ENCODE measurements at places on chromosomes 12 and 14.

DNA sequence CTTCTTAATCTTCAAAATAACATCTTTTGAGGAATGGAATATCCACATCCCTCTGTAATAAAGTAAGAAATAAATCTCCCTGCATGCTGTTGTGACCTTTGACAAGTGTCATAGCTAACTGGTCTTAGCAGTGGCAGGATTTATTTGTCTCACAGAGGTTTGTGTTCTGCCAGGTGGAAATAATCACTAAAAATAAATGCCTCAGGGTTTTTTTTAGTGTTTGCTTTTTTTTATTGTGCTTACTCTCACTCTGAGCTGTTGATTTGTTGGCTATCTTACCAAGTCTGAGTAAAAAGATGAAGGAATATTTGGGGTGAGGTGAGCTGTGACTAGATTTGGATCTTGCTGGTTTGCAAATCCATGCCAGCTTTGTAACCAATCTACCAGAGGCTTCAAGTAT lies 285.4 kb downstream of the ALG10B start:
- DNase-seq = no peak

DNA sequence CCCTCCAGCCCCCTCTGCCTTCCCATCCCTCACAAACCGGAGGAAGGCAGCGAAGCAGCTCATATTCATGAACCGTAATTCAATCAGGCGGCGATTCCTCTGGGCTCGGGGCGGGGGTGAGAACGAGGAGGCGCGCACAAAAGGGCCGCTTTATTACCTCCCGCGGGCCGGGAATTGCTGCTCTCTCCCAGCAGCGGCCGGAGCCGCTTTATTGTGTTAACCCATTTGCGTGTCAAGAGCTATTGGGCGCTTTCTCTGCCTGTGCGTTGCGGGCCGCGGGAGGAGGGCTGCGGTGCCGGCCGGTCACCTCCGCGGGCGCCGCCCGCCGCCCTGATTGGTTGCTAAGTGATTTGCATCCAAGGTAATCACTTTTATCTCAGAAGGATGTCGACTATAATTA lies 4.8 kb downstream of the FAM222A start:
- no peak for DNase-seq

GRCh38 chr12:58441483-58441882 lies 478.8 kb downstream of the LRIG3 start:
- no peak for DNase-seq

DNA sequence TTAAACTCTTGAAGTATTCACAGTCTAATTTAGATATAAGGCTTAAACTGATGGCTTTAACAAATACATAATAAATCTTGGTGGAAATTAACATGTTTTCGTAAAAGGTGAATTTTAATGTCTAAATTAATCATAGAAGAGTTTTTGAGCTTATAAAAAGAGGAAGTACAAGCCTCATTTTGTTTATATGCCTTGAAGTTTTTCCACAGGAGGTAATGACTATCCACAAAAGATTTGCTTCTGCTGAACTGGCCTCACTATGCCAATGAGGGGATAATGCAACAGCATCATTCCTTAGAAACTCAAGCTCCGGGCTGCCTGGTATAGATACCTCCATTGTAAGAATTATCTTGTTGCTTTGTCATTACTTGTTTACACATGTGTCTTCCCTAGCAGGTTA lies 175.6 kb downstream of the DUSP6 start:
- DNase-seq = no peak

GRCh38 chr14:61520576-61520975 lies 174.7 kb upstream of the HIF1A start:
- no peak for DNase-seq

- DNase-seq = no peak
These were observed 23.9 kb upstream of the IGF1 start for GRCh38 chr12:102504280-102504679.

DNA sequence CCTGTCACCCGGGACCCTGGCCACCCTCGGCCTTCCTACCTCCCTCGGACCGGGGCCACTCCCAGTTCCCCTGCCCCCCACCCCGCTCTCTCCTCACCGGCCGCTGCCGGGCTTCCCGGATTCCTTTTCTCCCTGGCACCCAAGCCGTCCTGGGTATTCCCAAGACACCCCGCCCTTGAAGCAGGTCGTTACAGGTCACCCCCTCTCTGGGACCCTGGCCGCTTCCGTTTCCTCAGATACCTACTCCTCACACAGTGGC lies 493 bp downstream of the NUMB start:
- DNase-seq = no peak

DNA sequence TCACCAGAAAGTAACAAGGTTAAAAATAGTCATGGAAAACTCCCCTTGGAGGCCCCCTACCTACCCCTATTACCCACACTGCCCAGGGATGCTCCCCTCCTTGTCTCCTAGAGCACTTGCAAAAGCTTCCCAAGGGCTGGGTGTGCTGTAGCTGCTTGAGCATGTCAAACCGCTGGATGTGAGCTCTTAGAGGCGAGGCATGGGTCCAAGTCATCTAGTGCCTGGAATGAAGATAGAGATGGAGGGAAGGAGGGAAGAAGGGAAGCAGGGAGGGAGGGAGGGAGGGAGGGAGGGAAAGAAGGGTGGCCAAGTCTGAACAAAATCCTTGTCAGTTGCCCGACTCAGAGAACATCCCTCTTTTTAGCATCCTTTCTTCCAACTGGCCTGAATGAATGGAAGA lies 43.1 kb downstream of the LTBP2 start:
- no peak for DNase-seq

- DNase-seq = no peak
These were observed 18.8 kb downstream of the TTC7B start for GRCh38 chr14:90797451-90797850.

DNA sequence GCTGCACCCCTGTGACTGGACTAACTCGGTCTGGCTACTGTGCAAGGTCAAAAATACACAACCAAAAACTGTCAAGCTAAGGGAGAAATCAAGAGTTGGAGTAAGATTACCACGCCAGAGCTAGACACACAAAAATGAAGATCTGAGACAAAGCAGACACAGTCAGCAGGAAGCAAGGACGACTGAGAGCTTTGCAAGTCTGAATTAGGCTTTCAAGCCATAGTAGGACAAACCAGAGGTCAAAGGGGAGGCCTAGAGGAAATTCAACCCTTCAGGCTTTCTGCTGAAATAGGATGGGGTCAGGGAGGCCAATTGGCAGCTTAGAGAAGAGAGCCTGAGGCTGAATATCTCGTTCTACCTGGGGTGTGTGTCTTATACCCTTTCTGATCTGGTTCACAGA lies 117.3 kb downstream of the LLPH start:
- DNase-seq = no peak

DNA sequence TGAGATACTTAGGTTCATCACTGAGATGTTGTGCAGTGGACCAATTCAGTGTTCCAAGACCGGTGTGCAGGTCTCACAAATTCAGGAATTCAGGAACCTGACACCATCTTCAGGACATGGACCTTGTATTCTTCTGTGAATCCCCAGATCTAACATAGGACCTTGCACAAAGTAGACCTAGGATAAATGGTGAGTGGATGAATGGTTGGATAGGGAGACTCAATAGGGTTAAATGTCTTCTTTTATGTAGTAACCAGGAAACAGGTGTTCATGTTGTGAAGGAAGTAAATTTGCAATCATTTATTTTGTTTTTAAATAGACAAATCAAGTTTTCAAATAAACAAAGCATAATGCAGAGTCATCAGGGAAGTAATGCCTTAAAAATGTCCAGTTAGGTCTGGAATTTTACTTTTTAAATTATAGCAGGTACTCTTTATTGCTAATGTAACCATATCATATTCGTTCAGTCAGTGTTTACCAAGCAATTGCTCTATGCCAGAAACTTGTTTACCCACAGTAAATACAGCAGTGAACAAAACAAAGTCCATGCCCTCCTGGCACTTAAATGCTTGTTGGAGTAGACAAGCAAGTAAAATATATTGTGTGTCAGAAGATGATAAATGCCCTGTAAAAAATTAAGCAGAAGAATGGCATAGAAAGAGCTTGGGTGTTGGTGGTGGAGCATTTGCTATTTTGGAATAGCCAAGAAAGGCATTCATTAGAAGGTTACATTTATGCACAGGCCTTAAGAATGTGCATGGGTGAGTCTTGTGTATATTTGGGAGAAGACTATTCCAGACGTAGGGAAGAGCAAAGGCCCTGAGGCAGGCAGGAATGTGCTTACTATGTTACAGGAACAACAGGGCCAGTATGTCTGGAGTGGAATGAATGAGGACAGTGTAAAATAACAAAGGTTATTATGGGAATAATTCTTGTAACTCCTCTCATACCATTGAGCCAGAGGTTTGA lies 26.3 kb downstream of the RXYLT1 start:
- DNase-seq = no peak

- DNase-seq = no peak
These were observed 487.3 kb downstream of the NRXN3 start for GRCh38 chr14:78657451-78657850.

- peak; percentile 85 for DNase-seq
These were observed 13.6 kb upstream of the GPR68 start for GRCh38 chr14:91258011-91258618.

DNA sequence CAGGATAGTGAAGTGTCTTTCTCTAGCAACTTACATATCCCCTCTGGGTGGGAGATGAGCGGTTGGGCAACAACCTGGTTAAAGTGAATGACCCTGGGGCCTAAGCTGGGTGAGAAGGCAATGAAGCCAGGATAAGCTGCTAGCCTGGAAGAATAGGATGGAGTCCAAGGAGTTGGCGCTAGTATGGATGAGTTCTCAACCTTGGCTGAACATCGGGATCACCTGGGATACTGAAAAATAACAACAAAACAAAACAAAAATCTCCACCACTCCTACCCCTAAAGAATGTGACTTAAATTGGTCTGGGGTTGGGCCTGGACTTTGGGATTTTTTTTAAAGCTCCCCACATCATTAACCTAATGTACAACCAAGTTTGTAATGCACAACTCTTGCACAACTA lies 4.8 kb upstream of the RPS6KA5 start:
- no peak for DNase-seq

DNA sequence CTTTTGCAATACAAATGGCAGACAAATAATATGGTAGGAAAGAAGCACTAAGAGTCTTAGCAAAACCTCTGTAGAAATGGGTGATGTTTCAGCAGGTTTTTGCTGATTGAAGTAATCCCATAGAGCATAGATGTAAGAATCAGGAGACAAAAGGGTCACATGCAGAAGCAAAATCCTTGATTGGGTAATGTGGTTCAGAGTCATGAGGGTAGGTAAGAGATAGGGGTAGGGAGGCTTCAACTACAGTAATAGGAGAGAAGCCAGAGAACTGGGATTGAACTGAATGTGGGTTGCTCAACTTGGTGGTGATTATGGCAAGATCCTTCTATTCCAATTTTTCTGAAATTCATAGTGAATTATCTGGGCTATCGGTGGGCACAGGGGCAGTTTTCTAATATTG lies 5.0 kb downstream of the PRB3 start:
- DNase-seq = no peak

- no peak for DNase-seq
These were observed 199.6 kb downstream of the TRHDE start for GRCh38 chr12:72471806-72472205.

DNA sequence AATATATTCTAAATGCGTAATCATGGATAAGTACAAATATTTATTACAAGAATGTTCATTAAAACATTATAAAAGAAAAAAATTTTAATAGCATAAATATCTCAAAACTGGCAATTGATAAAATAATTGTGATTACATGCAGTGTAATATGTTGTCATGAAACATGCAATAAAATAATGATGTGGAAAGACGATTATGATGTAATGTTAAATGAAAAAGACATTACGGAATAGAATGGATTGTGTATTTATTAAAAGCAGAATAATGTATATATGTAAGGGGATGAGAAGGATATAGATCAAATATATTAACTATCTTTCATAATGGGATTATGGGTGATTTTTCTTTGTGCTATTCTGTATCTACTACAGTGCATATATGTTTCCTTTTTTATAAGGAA lies 32.8 kb downstream of the NDUFA9 start:
- DNase-seq = no peak

GRCh38 chr12:132423251-132423819 lies 66.6 kb upstream of the FBRSL1 start:
- no peak for DNase-seq

Measured in astrocyte (in vitro differentiated cells and primary cell).